ENCODE measurements at places on chromosomes 2 and 18. TPM values are rescaled to one million over a fixed set of nuclear protein-coding genes. Genes with fewer than 3 reads are reported as not detected.
A peak's percentile ranks its signal among the peaks of the same experiment; 100 is the strongest.

DNA sequence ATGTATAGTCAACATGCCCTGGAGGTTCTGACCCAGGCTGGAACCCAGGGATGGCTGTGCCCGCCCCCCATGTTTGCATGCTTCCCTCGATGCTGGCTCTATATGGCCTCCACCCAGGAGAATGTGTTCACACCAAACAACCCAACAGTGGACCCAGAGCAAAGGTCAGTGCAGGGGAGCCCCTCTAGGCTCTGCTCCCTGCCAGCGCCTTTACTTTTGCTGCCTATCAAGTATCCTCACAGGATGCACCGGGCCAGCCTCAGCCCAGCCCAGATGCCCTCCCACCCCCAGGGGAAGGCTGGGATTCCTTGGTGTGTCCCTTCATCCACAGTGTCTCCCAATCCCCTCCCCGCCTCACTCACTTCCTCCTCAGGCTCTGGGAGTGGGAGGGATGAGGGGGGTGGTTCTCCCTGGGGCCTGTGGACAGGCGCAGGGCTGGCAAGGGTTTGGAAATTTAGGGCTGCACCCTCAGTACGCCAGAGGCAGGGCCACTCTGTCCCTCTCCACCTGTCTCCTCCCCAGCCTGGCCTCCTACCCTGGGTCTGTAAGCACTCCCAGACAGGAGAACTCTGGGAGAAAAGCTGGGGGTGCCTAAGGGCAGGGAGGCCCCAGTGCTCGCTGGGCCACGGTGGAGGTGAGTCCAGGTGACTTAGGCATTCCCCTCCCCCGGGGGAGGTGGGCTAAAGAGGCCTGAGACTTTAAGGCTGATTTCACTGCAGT, 2.3 kb downstream of the ATP6V1B1 start:
- peak; percentile 53 for DNase-seq

GRCh38 chr2:8154270-8154669, 527.6 kb upstream of the ID2 start:
- DNase-seq, result no peak

GRCh38 chr2:192010073-192010472, 163.2 kb upstream of the CAVIN2 start:
- DNase-seq, result no peak

GRCh38 chr18:63562284-63562683, 20.1 kb downstream of the SERPINB12 start:
- DNase-seq, result no peak

DNA sequence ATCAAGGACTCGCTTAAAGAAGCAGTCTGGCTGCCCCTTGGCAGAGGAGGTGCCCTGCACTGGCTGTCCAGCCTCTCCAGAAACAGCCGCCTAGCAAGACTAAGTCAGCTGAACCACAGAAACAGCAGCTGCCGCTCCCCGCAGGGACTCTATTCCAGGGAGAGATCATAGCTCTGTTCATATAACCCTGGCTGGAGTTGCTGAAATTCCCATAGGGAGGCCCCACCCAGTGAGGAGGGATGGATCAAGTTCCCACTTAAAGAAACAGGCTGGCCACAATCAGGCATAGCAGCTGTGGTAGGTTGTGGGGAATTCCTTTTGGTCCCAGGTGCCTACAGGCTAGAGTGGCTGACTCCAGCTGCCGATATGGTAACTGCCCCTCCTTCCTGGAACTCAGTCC, 74.2 kb upstream of the MC4R start:
- DNase-seq, result no peak

DNA sequence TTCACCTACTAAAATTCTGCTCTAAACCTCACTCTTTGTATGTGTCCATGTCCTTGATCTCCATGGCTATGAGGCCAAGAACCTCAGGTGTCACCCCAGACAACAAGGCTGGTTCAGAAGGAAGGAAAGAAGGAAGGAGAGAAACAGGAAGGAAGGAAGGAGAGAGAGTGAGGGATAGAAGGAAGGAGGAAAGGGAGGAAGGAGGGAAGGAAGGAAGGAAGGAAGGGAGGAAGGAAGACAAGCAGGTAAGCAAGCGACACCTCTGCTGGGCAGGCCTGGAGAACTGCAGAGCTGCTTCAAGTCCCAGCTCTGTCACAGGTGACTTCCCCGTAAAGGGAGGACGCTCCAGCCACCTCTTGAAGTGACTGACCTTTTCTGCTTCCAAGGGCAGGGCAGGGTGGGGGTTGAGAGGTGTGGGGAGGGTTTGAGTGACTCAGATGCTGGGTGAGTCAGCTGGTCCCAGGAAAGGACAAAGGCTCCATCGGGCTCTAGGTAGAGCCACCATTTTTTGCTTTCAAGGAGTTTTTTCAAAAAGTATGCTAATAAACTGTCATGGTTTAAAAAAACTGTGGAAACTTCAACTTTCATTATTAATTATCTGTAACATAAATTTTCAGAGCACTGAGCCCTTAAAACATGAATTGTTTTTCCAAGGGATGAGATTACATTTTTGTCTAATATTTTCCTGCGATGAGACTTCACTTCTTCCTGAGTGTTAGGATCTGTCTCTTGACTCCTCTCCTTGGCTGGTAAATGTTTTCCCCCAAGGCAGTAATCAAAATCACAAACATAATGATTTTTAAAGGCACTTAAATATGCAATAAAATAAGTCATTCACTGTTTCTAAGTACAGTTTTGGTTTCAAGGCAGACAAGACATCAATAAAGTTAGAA, 90.1 kb upstream of the L3MBTL4 start:
- no peak for DNase-seq

- DNase-seq, result no peak
Measured at GRCh38 chr2:238427435-238428162, 872 bp downstream of the ASB1 start.

- no peak for DNase-seq
Measured at GRCh38 chr2:40220177-40220925, 231.5 kb downstream of the SLC8A1 start.

DNA sequence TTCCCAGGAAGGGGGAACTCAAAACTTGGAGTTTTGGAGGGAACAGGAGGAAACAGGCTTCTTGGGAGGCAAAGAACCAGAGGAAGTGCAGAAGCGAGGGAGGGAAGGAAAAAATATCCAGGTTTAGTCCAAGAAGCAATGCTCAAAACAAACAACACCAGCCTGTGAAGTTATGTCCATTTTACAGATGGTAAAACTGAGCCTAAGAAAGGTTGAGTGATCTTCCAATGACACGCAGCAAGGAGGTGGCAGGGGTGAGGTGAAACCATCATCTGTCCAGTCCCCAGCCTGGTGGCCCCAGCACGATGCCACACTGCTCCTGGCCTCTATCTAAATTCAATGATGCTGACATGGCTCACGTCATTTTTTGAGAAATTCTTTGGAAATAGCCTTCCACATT, 10.8 kb downstream of the DNMT3A start:
- no peak for DNase-seq

DNA sequence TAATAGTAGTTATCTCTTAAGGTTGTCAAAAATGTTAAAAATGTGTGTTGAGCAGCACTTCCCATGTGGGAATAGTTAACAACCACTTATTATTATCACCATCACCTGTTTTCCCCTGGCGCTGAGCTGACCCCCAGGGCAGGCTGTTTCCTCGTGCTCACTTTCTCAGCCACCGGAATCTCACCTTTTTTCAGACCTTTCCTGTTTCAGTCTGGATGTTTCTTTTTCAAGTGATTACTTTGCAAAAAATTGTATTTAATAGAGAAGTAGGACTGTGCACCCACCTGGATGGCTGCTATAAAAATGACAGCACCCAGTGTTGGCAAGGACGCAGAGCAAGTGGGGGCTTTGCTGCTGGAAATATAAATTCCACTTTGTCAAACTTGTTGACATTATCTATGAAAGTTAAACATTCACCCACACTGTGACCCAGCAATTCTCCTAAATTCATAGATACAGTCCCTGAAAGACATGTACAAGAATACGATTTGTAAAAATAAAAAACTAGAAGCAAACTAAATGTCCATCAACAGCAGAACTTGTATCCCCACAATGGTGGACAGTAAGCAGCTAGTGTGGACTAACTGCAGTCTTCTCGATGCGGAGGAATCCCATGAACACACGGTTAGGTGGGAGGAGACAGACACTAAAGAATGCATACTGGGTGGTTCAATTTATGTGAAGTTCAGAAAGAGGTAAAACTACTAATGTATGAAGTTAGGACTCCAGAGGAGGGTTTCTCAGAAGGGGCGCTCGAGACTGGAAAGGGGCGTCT, 66.5 kb downstream of the SOWAHC start:
- DNase-seq, result peak; percentile 65

- no peak for DNase-seq
Measured at GRCh38 chr18:27004056-27004829, 138.7 kb upstream of the AQP4 start.

GRCh38 chr2:231666171-231667095, 41.9 kb upstream of the PTMA start:
- DNase-seq, result peak; percentile 83

DNA sequence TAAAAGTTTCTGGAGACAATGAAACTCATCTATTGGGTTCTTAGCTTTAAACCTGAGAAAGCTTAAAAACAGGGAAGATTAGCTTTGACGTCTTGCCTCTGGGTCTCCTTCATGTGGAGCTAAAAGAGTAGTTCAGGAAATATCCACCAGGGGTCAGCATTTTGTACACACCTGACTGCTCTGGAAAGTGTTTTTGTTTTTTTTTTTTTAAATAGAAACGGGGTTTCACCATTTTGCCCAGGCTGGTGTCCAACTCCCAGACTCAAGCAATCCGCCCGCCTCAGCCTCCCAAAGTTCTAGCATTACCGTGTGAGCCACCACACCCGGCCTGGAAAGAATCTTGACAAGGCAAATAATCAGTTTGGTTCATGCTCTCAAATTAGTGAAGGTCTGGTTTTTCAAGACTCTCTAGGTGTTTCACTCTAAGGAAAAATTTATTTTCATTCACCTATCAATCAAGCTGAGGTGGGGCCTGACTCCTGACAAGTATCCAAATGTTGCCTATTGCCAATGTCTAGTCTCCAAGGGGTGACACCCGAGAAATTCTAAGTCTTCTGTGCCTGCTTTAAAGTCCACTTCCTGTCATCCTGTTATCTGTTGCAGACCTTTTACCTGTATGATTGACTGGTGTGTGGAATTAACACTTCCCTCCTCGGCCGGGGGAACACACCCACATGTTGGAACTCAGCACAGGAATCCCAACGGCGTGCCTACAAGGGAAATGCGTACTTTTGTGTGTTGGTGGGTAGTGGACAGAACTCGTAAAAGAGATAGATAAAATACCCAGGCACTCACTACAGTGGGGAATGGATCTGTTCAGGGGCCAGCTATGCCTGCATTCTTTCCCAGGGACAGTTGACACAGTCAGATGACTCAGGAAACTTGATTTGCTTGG, 11.3 kb downstream of the IL1RN start:
- DNase-seq, result peak; percentile 76

GRCh38 chr2:98277162-98277859, 68.9 kb upstream of the CNGA3 start:
- no peak for DNase-seq

- DNase-seq, result no peak
Measured at GRCh38 chr2:216279031-216279430, 93.3 kb downstream of the MARCHF4 start.

The ABCG5 gene
- 38.8 TPM for polyA plus RNA-seq

The RASGRP3 gene
- 0.01 TPM for polyA plus RNA-seq

The GAL3ST2 gene
- polyA plus RNA-seq, result 0.30 TPM

The PROKR1 gene
- not detected for polyA plus RNA-seq

The KLHL41 gene
- not detected for polyA plus RNA-seq

The CDH2 gene
- 36.1 TPM for polyA plus RNA-seq

The RAPH1 gene
- polyA plus RNA-seq, result 5.3 TPM

The RAB27B gene
- not detected for polyA plus RNA-seq

The AMER3 gene
- polyA plus RNA-seq, result not detected
